Kidney (tissue), 22 donors: ENCODE measurements at places on chromosomes 3 and 15.

- H3K36me3 ChIP-seq, result no peaks in the 10 kb centered on the region
- no peaks in the 10 kb centered on the region for H3K4me1 ChIP-seq
- no peaks in the 10 kb centered on the region for H3K27me3 ChIP-seq
- H3K27ac ChIP-seq, result no peak overlapping the region
- no peak for DNase-seq
These were observed 129.4 kb upstream of the SNTN start for GRCh38 chr3:63523100-63523499.

DNA sequence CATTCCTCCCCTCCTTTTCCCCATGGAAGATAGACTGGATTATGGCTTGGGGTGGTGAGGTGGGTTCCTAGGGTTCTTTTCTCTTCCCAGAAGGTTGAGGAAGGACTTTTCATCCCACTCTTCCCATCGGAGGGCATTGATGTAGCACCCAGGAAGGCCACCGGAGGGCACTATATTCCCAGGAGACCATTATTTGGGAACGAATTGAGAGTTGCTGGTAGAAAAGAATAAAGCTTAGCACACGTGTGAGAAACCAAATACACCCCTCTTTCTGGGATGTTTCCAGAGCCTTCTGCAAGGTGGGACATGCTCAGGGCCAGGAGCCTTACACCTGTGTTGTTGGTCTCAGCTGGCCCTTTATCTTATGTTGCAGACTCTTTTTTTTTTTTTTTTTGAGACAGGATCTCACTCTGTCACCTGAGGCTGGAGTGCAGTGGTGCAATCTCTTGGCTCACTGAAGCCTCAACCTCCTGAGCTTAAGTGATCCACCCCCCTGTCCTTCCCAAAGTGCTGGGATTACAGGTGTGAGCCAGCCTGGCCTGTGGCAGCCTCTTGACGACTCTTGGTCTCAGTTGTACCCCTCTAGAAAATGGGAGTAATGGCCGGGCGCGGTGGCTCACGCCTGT is 6.3 kb upstream of the CDC25A start:
- no peaks in the 10 kb centered on the region for H3K27me3 ChIP-seq
- H3K4me3 ChIP-seq, result peak overlapping the region; percentile 6
- DNase-seq, result peak; percentile 67
- no peaks in the 10 kb centered on the region for H3K36me3 ChIP-seq
- H3K27ac ChIP-seq, result no peak overlapping the region

DNA sequence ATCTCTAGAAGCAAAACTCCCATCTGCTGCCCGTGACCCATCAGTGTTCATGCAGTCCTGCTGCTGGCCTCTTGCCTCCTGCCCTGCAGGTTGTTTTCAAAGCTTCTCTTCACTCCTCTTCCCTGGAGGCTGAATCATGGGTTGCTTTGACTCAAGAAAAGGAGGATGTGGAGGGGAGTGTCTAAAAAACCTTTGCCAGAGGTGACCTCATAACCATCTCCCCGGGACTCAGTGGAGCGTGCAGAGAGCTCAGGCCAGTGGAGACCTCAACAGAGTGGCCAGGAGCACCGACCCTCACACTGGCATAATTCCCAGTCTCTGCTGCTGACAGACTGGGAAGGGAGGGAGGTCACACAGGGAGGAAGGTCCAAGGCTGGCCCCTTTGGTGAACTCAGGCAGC is 60.9 kb upstream of the ITGA11 start:
- H3K27ac ChIP-seq, result no peak overlapping the region
- H3K4me1 ChIP-seq, result no peaks in the 10 kb centered on the region
- no peaks in the 10 kb centered on the region for H3K27me3 ChIP-seq
- no peak for DNase-seq

- no peak overlapping the region for H3K4me3 ChIP-seq
- H3K27me3 ChIP-seq, result no peaks in the 10 kb centered on the region
- no peak for DNase-seq
- H3K27ac ChIP-seq, result peak overlapping the region; percentile 30
These were observed 71.6 kb downstream of the KY start for GRCh38 chr3:134579141-134579665.

GRCh38 chr15:98943051-98943508 is 64.5 kb downstream of the PGPEP1L start:
- H3K36me3 ChIP-seq, result peaks cover 2% of the 10 kb centered on the region
- DNase-seq, result peak; percentile 55
- H3K4me1 ChIP-seq, result no peaks in the 10 kb centered on the region
- H3K4me3 ChIP-seq, result no peak overlapping the region

DNA sequence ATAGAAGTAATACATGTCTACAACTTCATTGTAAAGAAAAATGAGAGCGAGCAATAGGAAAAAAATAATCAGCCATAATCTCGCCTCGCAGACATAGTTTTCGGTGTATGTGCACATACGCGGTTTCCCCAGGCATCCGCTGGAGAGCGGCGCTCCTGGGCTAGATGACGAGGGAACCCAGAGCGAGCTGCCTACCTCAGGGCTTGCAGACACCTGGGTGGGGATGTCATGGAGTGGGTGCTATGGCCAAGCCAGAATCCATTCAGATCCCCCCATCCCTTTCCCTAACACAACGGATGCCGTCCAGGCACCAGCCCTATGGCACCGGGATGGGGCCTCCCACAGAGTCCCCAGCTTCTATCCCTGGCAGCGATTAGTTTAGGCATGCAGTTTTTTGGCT is 4.5 kb upstream of the CFAP100 start:
- DNase-seq, result no peak
- no peaks in the 10 kb centered on the region for H3K4me1 ChIP-seq
- no peaks in the 10 kb centered on the region for H3K27me3 ChIP-seq
- no peaks in the 10 kb centered on the region for H3K36me3 ChIP-seq
- H3K4me3 ChIP-seq, result no peak overlapping the region

DNA sequence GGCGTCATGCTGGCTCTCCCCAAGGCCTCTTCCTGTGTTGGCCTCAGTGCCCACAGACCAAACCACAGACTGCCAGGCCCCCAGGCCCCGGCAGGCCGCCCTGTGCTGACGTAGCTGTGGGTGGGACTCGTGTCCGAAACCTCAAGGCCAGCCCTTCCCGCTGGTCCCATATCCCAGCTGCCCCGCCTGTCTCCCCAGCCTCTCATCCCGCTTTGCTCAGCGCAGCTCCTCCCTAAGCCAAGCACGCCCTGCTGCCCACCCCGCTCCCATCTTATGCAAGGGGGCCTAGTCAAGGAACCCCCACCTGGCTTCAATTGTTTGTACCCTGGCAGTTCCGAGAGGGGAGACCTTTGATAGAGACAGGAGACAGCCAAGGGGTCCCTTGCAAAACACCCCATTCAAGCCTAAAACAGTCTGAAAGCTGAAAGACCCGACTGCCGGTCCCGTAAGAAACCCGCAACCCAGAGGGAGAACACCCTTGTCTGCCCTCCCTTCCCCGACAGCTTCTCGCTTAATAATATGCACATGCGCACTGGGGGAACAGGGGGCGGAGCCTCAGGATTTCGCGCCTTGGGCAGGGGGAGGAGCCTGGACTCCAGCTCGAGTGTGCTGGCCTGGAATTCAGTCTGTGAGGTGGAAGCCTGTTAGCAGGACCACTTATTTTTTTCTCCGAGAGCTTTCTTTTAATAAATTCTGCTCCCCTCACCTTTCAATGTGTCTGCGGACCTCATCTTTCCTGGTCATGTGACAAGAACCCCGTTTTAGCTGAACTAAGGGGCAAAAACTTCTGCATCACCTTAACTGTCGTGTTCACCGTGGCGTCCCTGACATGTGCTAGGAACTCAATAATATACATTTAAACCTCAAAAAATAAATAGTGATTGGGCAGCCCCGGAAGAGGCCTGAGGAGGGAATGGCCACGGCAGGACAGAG is 17.2 kb downstream of the TNFAIP8L3 start:
- no peaks in the 10 kb centered on the region for H3K4me1 ChIP-seq
- no peak overlapping the region for H3K27ac ChIP-seq

- H3K36me3 ChIP-seq, result peaks cover 8% of the 10 kb centered on the region
- H3K4me1 ChIP-seq, result no peaks in the 10 kb centered on the region
- no peak for DNase-seq
- peak overlapping the region; percentile 5 for H3K27ac ChIP-seq
- H3K4me3 ChIP-seq, result no peak overlapping the region
- no peaks in the 10 kb centered on the region for H3K27me3 ChIP-seq
These were observed 4.1 kb downstream of the PBRM1 start for GRCh38 chr3:52681596-52681995.

DNA sequence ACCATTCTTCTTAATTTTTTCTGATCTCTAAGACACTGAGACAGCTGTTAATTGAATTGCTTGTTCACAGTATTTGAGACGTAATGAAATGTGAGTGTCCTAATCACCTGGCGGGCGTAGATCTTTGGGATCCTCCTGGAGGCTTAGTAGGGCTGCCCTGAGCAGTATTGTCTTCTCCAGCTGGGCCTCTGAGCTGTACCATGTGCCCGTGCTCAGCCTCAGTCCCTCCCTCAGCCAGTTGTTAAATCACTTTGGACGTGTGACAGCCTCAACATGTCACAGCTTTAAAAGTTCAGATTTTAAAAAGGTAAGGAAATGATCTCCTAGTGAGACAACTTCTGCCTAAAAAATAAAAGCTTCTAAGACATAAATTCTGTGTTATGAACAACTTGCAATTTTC is 35.5 kb downstream of the IGF1R start:
- H3K36me3 ChIP-seq, result no peaks in the 10 kb centered on the region
- no peak for DNase-seq
- no peaks in the 10 kb centered on the region for H3K27me3 ChIP-seq
- H3K27ac ChIP-seq, result no peak overlapping the region
- H3K4me1 ChIP-seq, result peaks cover 27% of the 10 kb centered on the region
- H3K4me3 ChIP-seq, result no peak overlapping the region

- H3K4me3 ChIP-seq, result peak overlapping the region; percentile 26
- no peaks in the 10 kb centered on the region for H3K36me3 ChIP-seq
- no peaks in the 10 kb centered on the region for H3K27me3 ChIP-seq
- H3K4me1 ChIP-seq, result peaks cover 41% of the 10 kb centered on the region
- DNase-seq, result peak; percentile 82
These were observed 11.3 kb downstream of the CGNL1 start for GRCh38 chr15:57387564-57388076.

GRCh38 chr15:57216288-57216687 is 160.0 kb upstream of the CGNL1 start:
- DNase-seq, result no peak
- no peaks in the 10 kb centered on the region for H3K27me3 ChIP-seq
- no peak overlapping the region for H3K4me3 ChIP-seq
